GM04503 (cell line): ENCODE measurements at places on chromosomes 6 and 20.

GRCh38 chr6:167751579-167752115, 75.1 kb upstream of the AFDN start:
- no peak for DNase-seq

DNA sequence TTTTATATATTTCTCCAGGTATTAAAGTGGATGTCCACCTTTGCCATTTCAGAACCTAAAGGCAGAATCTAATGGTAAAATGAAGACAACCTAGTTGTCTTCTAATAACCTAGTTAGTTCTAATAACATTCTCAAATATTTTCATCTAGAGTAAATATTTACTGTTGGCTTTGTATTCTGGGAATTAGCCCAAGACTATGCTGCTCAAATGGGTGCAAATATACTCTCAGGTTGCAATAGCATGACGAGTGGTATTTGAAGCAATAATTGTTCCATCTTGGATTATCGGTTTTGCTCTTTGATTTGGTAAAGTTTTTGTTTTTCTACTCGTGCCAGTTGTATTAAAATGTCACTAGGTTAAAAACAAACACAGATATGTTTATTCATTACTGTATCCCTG, 21.0 kb upstream of the RSPH4A start:
- no peak for DNase-seq

GRCh38 chr20:7608250-7608649, 332.0 kb downstream of the HAO1 start:
- DNase-seq = no peak

DNA sequence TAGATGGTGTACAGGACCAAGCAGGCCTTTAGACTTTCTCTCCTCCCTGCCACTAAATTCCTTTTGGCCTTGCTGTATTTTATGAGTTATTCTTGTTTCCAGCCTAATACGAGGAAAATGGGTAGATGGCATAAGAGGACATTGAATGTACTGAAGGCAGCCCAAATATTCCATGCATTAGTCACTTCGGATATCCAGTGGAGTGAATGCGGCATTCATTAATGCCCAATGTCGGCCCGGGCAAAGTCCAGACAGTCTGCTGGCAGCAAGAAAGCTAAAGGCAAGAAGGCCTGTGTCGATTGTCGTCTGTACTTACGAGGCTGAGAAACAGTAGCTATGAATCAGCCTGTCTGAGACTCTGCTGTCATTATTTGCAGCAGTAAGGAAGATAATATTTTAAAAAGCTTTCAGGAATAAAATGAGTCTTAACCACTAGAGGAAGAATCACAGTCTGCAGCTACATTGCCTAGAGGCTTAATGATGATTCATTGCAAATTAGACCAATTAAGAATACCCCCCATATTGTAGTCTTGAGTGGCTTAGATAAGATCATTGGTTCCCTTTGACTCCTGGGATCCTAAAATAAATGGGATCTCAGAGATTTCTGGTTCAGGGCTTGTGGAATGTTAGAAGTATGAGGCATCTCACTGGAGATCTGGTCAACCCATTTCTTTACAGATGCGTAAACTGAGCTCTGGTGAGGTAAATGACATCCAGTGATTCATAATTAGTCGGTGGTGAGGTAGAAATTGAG, 534.1 kb upstream of the JAG1 start:
- peak; percentile 54 for DNase-seq

GRCh38 chr6:130020073-130020906, 1.9 kb downstream of the L3MBTL3 start:
- DNase-seq = no peak

DNA sequence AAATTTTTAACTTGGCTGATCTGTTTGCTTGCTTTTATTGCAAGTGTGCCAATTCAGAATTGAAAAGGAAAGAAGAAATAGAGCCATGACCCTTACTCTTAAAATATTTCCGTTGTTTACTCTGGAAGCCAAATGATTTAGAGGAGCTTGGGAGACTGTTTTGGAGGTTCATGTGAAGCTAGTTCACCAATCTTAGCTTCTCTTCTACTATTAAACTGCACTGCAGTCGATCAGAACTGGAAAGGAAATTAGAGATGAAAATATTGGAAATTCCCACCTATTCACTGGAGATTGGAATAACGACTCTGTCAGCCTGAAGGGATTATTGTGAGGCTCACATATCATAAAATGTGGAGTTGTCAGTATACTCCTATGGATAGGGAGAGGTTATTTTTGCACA, 81.8 kb downstream of the MLIP start:
- no peak for DNase-seq

DNA sequence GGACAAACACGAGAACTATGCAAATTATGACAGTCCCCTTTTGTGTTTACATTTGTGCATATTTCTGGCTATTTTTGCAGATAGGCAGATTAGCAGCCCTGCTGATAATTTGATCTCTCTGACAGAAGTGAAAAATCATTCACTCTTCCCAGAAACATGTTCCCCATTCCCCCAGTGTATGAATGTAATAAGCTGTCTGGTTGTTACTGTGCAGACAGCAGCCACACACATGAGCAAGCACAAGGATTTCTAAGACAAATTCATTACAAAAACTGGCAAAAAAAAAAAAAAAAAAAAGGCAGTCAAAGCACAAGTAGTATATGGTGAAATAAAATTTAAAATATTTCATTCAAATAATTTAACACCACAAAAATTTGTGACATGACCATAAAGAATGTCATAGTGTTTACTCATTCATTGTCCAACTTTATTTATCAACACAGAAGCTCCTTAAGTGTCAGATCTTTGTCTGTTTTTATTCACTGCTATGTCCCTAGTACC, 95.5 kb upstream of the VGLL2 start:
- no peak for DNase-seq

DNA sequence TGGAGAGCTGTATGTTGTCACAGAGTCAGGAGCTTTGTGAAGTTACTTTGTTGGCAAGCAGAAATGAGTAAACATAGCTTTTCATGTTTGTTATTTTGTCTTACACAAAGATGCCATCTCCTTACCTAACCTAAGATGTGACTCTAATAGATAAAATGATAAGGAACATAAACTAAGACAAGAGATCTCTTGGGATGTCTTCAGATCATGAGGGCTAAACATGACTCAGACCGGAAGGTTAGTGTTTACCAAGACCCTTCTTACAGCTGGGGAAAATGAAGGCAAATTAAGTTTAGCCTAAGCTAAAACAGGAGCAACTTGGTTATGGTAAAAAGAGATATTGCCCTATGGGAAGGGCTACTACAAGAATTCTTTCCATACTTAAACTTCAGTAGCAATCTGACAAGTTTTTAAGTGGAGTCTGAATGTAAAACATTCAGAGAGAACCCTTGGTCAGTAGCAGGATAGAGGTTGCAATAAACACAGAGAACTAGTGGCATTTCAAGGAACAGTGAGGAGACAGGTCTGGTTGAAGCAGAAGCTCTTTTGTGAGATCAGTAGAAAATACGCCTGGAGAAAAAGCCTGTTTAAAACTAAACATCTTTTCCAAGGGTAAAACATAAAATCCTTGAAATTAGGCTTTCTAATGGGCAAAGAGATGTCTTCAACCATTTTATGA, 29.9 kb downstream of the SGK1 start:
- DNase-seq = no peak

- DNase-seq = no peak
Measured at GRCh38 chr6:114707081-114707620, 364.3 kb upstream of the HS3ST5 start.

- no peak for DNase-seq
Measured at GRCh38 chr6:110421749-110422443, 6.5 kb upstream of the DDO start.

- no peak for DNase-seq
Measured at GRCh38 chr6:54491431-54491830, 183.2 kb downstream of the TINAG start.

DNA sequence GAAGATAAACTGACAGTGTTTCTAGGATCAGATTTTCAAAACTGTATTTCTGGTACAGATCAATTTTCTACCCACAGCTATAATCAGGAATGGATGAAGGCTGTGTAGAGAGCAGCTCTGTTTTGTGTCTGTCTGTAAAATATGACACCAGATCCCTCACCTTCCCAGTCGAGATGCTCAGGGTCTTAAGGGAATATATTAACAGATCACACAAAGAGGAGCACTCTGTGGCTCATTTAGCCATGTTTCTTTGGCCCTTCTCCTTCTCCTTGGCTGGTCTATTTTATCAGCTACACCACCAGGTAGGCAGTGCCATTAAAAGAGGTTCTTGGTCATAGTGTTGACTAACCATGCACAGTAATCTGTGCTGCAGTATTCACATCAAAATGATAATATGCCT, 82.6 kb downstream of the PREP start:
- no peak for DNase-seq

DNA sequence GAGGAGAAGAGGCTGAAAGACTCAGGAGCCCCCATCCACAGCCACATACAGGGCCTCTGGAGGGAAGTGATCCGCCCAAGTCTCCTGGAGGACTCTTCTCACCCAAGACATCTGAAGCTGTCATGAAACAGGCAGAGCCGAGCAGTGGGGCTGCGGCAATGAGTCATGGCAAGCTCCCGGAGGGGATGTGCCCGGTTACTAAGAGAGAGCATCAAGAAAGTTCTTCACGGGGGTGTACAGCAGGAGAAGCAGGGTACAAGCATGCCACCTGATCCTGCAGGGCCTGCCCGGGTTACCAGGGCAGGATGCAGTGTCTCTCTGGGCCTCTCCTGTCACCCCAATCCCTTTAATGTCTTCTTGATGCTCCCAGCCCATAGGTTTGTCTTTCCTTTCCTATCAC, 21.1 kb downstream of the TRIM26 start:
- no peak for DNase-seq

- DNase-seq = peak; percentile 88
Measured at GRCh38 chr6:25192590-25193459, 86.3 kb upstream of the CARMIL1 start.

GRCh38 chr6:36350681-36351571, 14.2 kb upstream of the BNIP5 start:
- DNase-seq = no peak

- no peak for DNase-seq
Measured at GRCh38 chr20:34916774-34917354, 38.7 kb downstream of the GSS start.

DNA sequence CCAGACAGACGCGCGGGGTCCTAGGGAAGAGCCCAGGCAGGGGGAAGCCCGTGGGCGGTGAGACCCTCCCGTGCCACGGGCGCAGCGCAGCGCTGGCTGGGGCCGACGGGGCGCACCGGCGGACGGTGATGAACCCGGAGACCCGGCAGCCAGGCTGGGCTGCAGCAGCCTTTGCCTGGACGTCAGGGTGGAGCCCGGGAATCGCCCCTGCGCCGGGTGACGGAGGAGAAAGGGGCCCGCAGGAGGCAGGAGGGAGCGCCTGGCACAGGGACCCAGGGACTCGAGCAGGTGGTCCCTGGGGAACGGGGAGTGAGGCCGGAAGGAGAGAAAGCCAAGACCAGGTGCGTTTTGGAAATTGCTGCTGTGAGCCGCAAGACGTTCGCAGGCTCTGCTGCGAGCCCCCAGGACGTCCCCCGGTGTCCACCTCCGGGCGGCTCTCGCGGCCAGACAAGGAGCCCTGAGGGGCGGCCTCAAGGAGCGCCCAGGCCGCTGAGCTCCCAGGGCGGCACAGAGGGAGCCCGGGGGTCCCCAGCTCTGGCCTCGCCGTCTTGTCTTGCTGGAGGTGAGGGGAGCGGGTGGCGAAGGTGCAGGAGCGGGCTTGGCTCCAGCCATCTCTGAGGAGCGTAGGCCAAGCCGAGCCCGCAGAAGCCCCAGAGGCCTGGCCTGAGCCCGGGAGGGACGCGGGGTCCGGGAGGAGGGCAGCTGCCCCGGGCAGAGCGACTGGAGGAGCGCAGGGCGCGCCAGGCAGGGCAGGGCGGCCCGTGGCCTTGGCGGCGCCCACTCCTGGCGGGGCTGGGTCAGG, 191.2 kb upstream of the PDE10A start:
- no peak for DNase-seq

DNA sequence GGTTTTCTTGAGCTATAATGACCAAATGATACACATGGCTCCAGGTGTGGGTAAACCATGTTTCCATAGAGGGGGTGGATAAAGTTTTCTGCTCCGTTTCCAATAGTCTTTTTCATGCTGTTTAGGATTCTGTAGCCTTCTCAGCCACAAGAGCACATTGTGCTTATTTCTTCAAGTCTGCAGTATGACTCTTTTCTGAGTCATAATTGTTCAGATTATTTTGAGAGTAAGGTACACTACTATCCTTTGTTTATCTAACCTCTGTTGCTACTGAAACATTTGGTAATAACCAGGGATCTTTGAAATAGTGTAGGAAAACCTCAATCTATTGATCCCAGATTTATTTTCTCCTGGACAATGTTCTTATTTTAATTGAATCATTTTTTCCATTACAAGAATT, 247.9 kb upstream of the BMP2 start:
- no peak for DNase-seq

- no peak for DNase-seq
Measured at GRCh38 chr6:31877125-31877650, 1.6 kb downstream of the SLC44A4 start.

DNA sequence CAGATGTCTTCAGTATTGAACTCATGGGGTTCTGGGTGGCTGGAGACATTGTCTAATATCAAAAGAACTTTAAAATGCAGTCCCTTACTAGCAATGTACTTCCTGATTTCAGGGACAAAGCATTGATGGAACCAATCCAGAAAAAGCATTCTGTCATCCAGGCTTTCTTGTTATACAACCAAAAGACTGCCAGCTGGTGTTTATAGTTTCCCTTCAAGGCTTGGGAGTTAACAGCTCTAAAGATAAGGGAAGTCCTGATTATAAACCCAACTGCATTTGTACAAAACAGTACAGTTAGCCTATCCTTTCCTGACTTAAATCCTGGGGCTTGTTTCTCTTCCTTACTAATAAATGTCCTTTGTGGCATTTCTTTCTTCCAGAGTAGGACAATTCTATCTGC, 160.0 kb downstream of the COL21A1 start:
- DNase-seq = no peak

GRCh38 chr6:82337688-82338257, 25.8 kb upstream of the TPBG start:
- no peak for DNase-seq

DNA sequence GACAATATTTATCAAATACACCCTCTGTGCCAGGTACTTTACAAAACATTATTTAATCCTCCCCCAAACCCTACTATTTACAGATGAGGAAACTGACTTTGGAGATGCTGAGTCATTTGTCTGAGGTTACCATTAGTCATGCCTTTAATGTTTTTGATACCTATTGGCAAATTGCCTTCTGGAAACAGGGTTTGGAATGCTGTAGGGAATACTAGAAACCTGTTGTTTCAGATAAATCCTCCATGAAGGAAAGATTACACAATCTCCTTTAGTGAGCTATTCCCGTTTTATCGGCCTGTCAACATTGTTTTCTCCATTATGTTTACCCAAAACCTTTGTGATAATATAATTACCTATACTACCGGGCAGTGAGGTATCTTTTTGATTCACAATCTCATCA, 93.6 kb upstream of the ADGRF1 start:
- DNase-seq = no peak

DNA sequence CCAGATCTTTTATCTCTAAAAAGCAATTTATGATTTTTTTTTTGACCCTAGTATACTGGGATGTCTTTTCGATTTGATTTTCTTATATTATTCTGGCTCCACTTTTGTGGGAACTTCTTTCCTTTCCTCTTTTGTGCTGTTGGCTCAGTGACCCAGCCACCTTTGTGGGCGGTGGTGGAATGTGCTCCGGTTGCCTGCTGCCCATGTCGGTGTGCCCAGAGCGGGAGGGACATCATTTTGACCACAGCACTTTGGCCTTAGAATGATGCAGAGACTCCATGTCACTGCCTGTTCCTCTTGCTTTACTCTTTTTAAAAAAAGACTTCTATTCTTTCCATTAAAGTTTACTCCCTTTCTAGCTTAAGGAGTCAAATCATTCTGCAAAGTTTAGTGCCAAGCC, 198.0 kb downstream of the FARS2 start:
- no peak for DNase-seq

- no peak for DNase-seq
Measured at GRCh38 chr20:10916312-10916711, 242.5 kb upstream of the JAG1 start.

GRCh38 chr6:46451343-46451742, 39.9 kb downstream of the RCAN2 start:
- DNase-seq = no peak
